ENCODE measurements at places on chromosomes 6 and 20. TPM values are rescaled to one million over a fixed set of nuclear protein-coding genes. Genes with fewer than 3 reads are reported as not detected.

Gene LGSN
- not detected for total RNA-seq

Gene SLC29A1
- total RNA-seq, result 9.5 TPM

Gene SMLR1
- total RNA-seq, result not detected

Gene CHRNA4
- 0.05 TPM for total RNA-seq

Gene SLPI
- not detected for total RNA-seq

Gene TM9SF4
- 39.5 TPM for total RNA-seq

Gene NRSN2
- 38.8 TPM for total RNA-seq

Gene PNLDC1
- total RNA-seq, result 0.81 TPM

Gene SLC35D3
- not detected for total RNA-seq

Gene PTPN1
- 16.9 TPM for total RNA-seq

Gene CAP2
- 0.49 TPM for total RNA-seq

Gene CNR1
- 16.8 TPM for total RNA-seq

Gene PLA2G7
- not detected for total RNA-seq

Gene ENPP3
- not detected for total RNA-seq

Gene NEU1
- total RNA-seq, result 36.7 TPM

Gene GPR63
- 0.05 TPM for total RNA-seq

Gene LRP11
- total RNA-seq, result 26.2 TPM

Gene TNFRSF21
- total RNA-seq, result 121 TPM

Gene PSMB8
- 44.7 TPM for total RNA-seq

Gene FAXC
- total RNA-seq, result under 0.01 TPM

Gene TBC1D22B
- total RNA-seq, result 3.8 TPM

Gene FAM217A
- not detected for total RNA-seq

Gene PREX1
- total RNA-seq, result 4.9 TPM

Gene LSM14B
- total RNA-seq, result 24.3 TPM

Gene POM121L2
- total RNA-seq, result not detected

Gene CFAP206
- total RNA-seq, result 0.37 TPM

Gene CST1
- total RNA-seq, result not detected

Gene HLA-DQA2
- total RNA-seq, result not detected

Gene TMC2
- total RNA-seq, result not detected

Gene CRISP3
- total RNA-seq, result not detected

Gene SEMG2
- not detected for total RNA-seq

Gene OPN5
- total RNA-seq, result not detected

Gene KCNK16
- not detected for total RNA-seq

Gene RSPH9
- total RNA-seq, result not detected

Gene WFDC2
- total RNA-seq, result not detected

Gene IMPG1
- total RNA-seq, result not detected

Gene HUS1B
- not detected for total RNA-seq

Gene TMEM74B
- not detected for total RNA-seq

Gene PPP1R14C
- not detected for total RNA-seq

Gene BANF2
- not detected for total RNA-seq

Gene IRAK1BP1
- total RNA-seq, result 3.2 TPM

Gene SIRPG
- not detected for total RNA-seq

Gene MMP24
- 0.06 TPM for total RNA-seq

Gene PROKR2
- total RNA-seq, result not detected

Gene PHIP
- total RNA-seq, result 13.1 TPM

Gene C20orf202
- not detected for total RNA-seq

Gene TPX2
- 6.8 TPM for total RNA-seq

Gene CLIC5
- 0.25 TPM for total RNA-seq

Measured in cardiac ventricle fibroblast (primary cell).